ENCODE measurements at places on chromosomes 2 and 18.

DNA sequence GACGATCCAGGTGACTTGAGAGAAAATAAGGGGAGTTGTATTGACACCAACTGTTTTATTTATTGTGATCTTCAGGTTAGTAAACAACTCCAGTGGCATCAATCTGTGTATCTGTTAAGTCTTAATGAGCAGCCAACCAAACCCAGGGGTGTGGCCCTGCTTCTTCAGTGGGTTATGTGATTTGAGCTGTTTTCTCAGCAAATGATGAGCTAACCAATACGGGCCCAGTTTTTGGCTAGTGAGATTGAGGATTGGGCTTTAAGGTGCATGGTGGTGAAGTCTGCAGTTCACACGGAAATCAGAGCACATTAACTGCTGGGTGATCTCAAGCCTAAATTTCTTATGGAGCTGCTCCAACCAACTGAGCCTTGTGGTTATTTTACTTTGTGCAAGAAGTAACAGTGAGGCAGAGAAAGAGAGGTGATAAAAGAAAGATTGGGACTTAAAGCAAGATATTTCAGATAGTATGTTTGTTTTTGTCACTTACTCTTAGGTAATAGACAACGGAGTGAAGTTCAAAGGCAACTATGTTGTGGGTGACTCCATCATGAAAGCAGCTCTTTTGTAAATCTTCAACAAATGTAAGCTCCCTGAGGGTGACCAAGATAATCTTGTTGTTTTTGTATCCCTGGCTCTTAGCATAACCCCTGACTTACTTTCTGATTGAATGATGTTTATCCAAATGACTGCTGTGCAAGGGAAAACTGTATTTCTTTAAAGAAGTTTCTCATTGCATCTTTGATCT is 2.4 kb downstream of the MTCL1 start:
- DNase-seq = no peak

DNA sequence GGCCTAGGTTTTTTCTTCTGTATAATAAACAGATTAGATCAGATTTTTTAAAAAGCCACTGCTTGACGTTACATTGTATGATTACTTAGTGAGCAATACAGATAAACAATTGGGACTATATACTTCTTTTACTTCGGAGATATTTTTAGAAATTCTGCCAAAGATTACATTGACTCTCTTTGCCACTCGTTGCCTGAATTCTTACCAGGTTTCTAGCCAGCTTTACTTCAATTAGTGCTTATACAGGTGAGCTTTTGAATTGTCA is 156.6 kb downstream of the HAUS1 start:
- no peak for DNase-seq

- DNase-seq = no peak
Measured at GRCh38 chr2:229519655-229520430, 194.5 kb downstream of the DNER start.

DNA sequence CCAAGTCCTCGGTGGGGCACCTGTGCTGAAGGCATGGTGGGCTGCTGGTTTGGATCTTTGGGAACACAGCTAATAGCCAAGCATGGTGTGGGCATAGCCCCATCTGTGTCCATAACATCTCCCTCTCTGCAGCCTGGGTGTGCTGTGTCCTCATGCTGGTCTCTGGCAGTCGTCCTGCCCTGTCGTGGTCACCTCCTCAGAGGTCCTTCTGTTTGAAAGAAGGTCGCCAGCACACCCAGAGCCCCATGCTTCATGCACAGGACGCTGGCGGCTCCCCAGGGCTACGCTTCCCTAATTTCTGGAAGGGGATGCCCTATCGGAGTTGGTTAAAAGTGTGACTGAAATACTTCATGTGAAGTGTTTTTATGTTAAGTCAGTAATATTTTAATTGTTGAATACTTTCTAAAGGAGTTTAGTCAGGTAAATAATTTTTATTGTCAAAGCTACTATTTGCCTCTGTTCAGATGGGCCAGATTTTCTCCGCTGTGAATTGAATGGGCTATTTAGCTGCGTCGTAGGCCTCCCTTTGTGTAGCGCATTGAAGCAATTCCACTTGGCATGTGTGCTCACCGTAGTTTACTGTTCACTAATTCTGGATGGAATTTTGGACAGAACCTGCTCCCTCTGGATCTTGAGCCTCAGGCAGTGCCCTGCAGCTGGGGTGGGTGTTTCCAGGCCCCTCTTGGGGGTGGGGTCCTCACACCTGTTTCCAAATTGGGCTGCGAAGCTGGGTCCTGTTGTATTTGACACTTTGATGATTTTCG is 81.9 kb downstream of the WDSUB1 start:
- no peak for DNase-seq

DNA sequence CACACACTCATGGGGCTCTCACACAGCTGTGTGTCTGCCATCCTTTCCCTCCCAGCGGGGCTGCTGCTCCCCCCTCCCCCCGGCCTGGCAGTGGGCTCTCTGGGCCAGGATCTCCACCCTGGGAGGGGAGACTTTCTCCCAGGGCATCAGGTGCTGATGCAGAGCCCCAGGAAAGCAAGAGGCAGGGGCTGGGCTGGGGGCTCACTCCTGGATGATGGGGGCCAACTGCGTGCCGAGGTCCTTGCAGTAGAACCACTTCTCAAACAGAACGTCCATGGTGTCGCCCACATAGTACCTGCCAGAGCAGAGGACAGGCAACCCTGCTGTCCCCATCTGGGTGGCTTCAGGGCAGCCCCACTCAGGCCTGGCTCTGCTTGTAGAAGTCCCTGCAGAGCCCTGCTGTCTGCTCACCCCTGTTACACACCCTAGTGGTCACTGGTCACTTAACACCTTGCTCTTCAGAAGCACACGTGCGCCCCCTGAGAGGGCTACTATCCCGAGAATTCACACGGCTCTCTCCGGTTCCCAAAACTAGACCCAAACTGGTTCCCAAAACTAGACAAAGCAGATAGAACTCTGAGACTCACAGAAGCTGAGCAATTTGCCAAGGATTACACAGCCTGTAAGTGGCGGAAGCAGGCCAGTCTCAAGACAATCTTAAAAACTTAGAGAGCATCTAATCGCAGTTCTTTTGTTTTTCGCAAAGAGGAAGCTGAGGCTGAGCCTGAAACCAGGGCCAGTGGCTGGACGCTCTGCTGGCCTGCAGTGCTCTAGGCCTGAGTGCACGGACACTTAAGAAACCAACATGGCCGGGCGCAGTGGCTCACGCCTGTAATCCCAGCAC is 6.6 kb upstream of the OXER1 start:
- DNase-seq = no peak

GRCh38 chr18:55833543-55833942 is 245.6 kb upstream of the TCF4 start:
- no peak for DNase-seq

DNA sequence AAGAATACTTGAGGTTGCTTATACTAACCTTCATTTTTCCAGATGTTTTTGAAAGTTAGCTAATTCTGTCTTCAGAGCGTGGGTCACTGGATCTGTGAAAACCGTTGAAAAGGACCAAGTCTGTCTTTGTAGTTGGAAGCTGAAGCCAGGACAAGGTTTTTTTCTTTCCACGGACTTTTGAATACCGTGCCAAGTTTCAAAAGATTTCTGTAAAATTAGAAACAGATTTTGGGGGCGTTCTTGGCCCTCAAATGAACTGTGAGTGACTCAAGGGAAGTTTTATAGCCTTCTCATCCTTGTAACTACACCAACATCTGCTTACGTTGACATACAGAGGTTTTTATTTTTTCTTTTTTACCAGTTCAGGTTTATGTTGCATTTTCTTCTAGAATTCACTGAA is at the start of gene FAP:
Gene FAP (minus strand): TSS at position 152 of the 400 bp plus-strand sequence. CDS start 118 bp downstream, at position 34.
- DNase-seq = no peak

DNA sequence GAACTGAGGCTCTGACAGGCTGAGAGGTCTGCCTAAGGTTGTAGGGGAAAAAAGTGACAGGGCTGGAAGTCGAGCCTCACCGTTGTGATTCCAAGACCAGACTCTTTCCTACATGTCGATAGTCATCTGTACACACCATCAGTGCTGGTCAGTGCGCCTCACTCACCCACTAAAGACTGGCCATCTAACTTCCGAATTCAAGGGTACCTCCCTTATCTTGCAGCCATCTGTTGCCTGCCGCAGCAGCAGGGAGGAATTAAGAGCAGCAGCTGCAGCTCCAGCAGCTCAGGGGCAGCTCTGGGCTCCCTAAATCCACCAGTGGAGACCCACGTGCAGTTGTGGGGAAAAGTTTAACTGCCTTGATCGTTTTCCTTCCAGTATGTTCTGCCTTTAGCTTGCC is 32.6 kb upstream of the GPR39 start:
- DNase-seq = no peak

- no peak for DNase-seq
Measured at GRCh38 chr18:45839414-45840395, 14.2 kb downstream of the SIGLEC15 start.

DNA sequence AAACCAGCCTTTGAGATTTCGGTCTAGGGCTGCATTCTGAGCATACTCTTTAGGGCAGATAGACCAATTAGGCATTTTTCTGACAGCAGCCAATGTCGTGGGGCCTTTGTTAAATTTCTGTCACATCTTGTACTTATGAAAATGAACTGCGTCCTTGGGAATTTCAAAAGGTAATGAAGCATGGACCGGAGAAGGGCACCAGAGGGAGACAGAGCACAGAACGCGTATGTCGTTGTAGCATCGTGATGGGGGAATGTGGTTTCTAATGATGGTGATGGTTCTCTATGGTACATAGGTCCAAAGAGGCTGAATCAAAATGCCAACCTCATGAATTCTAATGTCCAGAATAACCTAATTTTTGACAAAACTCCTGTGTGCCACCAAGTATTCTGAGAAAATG is 483.9 kb upstream of the CRIM1 start:
- DNase-seq = no peak
